NCI-H1417 treated with DMSO at 0.1 percent for 48 hours (cell line): ENCODE measurements at places on chromosomes 1 and 21.

DNA sequence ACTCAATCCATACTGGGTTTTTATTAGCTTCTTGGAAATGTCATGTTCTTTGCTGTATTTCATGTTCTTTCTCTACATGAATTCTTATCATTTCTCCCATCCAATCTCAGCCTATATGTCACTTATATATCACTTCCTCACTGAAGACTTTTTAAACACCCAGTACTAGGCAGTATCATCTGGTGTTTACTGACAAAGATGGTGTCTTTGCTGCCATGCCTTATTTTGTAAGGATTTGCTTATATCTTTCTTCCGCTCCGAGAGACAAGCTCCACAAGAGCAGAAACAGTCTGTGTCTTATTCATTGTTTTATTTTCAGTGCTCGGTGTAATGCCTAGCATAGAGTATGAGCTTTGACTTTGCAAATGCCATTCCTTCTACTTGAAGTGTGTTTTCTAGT is 30.2 kb downstream of the F13B start:
- no peak for DNase-seq

DNA sequence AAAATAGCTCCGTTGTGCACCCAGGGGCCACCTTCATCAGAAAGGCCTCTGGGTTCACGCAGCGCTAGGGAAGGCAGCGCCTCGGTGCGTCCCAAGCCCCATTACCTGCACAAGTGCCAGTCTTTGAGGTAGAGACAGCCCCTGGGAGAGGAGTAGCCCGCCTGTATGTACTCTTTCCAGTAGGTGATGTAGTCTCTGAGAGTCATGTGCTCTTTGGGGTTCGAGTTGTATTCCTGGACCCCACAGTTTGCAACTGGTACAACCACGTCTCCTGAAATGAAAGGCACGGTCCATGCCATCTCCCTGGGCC is 601 bp downstream of the JMJD4 start:
- no peak for DNase-seq

- DNase-seq, result no peak
Measured at GRCh38 chr1:228096416-228097332, 6.5 kb downstream of the C1orf35 start.

DNA sequence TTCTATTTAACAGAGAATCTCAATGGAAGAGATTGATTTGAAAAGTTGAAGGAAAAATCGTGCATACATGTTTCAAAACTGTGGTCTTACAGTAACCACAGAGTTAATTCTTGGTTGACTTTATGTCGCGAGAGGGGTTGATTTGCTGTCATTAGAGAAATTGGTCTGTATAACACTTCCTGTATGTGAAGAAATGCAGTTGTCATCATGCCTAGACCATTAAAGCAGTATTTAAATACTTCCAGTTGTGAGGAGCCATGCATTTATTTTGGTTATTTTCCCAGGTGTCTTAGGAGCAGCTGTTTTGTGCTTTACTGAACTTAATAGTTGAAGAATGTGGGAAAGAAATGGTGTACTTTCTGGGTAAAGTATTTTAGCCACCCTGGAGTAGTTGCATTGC is 76.2 kb downstream of the NFIA start:
- DNase-seq, result no peak

DNA sequence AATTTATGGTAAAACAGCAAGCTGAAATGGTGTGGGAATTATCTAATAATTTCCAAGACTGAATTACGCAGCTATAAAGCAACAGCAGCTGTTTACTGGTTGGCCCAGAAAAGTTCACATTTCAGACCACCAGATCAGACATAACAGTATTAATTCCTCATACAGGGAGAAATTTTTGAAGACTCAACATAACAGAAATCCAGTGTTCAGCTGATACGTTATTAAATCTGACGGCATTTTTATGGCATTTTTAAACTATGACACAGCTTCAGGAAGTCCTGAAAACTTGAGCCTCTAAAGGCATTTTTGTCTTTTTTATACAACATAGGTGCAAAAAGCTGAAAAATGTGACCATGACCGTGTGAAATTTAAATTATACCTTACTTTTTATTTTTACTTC is 91.2 kb downstream of the APP start:
- DNase-seq, result no peak

- DNase-seq, result no peak
Measured at GRCh38 chr1:151259351-151259750, 4.8 kb downstream of the PSMD4 start.

DNA sequence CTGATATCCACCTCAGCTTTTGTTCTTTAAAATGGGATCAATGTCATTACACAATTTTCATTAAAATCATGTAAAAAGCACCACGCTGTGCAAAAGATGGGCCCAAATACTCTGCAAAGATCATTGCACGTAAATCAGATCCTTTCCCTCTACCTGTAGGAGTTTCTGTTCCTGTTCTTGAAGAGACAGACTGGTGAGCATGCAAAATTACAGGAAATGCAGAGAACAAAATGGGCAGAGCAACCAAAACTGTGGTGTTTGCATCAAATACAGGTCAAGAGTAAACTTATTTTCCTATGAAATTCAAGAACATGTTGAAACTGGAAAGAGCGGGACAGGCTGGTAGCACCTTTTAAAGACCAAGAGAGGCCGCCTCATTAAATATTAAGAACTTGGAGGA is 294.9 kb upstream of the ADGRL2 start:
- DNase-seq, result no peak

DNA sequence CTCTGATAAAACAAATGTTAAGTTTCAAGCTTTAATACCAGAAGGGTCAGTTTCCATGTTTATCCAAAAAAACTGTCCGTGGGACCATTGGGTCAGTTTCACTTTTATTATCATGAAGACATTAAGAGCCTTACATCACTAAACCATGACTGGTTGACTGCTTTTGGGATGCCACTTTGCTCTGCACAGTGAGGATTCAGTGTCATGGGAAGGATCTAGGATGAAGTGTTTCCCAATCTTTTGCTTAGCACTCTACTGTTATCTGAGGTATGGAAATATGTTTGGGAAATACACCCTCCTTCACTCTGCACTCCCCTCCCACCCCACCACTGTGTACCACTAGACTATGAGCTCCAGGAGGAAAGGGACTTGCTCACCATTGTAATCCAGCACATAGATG is 16.3 kb downstream of the RPS6KC1 start:
- DNase-seq, result no peak

DNA sequence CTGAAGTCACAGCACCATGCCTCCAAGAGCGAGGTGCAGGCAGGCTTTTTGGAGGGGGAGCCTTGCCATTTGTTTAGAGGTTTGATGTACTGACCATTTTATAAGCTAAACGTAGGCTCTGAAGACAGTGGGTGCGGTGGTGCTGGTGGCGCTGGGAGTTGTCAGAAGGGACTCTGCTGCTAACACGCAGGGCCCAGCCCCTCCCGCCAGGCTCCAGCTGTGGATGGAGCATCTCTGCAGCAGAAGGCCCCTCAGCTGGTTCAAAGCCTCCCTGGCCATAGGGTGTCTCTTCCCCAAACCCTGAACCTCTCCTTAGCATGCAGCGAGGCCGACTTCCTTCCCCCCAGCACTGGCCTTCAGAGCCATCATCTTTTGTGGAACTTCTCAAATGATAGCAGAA is 105.3 kb downstream of the AJAP1 start:
- DNase-seq, result no peak

DNA sequence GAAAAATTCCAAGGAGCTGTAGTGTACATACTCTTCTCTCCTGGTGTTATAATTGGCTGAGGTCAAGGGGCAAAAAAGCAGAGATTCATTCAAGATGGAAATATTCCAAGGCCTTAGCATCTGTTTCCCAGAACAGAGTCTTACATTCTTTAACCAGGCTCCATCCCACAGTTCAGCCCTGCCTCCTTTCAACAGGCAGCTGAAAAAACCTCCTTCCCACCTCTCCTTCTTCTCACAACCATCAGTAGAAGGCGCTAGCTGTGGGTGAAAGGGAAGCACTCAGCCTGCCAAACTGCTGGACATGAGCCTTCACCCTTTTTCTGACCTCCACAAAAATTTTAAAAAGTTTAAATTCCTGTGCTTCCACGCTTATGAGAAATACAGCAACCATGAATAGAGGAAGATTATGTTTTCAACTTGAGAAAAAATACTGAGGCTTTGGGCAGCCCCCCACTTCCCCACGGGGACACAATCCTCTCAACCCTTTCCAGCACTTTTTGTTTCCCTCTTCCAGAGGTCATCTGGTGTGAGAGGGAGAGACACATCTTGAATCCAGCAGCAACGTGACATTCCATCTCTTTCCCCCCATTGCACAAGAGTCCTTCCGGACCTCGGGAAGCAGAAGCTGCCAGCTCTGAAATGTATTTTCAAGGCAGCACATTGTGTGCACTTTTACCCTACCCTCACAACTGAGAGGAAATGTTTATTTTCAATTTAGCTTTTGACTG is 43.2 kb upstream of the FMO2 start:
- no peak for DNase-seq

DNA sequence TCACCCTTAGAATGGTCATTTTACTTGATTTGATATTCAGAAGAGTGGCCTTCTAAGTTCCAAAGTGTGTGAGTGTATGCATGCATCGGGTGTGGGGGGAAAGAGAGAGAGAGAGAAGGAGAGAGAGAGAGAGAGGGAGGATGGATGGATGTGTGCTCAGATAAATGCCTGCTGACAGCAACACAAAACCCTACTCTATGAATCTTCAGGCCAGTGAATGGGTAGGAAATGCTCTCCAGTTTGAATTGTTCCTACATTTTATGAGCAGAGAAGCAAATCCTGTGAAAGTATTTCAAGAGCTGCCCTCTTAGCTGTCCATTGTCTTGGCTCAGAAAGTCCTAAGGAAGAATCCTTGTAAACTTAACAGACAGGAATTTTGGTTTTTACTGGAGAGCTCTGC is 7.4 kb downstream of the JAM2 start:
- no peak for DNase-seq

DNA sequence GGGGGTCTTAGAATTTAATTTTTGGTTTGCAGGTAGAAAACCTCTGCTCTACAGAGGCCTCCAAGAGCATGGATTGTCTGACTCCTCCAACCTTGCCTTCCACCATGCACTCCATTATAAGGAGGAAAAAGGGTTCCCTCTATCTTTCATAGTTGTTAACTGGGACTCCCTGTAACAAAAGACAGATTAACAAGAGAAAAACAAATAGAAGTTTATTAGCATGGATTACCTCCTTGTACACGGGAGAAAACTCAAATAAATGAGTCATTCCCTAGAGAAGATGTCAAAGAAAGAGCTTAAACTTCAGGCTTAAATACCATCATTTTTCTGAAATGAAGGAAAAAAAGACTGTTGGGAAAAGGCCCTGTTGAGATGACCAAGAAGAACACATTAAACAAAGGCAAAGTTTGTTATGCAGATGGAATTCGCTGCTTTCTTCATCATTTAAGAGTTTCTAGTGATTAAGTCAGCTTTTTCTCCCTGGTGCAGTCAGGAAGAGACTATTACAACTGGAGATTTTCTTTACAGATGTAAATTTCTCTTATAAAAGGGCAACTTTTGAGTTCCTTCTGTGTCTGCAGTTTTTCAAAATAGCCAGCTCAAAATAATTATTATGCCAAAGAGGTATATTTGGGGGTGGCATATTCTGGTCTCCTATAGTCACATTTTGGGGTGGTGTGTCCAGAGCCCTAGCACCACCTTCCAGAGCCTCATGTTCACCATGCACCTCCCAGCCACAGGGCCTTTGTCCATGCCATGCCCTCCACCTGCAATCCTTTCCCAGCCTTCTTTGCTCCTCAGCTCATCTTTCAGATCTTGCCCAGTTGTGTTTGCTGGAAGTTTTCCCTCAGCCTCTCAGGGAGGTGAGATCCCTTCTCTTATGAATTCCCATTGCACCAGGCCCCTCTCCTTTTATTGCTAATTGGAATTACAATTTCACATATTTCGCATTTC is 63.1 kb upstream of the KLHDC7A start:
- DNase-seq, result no peak

DNA sequence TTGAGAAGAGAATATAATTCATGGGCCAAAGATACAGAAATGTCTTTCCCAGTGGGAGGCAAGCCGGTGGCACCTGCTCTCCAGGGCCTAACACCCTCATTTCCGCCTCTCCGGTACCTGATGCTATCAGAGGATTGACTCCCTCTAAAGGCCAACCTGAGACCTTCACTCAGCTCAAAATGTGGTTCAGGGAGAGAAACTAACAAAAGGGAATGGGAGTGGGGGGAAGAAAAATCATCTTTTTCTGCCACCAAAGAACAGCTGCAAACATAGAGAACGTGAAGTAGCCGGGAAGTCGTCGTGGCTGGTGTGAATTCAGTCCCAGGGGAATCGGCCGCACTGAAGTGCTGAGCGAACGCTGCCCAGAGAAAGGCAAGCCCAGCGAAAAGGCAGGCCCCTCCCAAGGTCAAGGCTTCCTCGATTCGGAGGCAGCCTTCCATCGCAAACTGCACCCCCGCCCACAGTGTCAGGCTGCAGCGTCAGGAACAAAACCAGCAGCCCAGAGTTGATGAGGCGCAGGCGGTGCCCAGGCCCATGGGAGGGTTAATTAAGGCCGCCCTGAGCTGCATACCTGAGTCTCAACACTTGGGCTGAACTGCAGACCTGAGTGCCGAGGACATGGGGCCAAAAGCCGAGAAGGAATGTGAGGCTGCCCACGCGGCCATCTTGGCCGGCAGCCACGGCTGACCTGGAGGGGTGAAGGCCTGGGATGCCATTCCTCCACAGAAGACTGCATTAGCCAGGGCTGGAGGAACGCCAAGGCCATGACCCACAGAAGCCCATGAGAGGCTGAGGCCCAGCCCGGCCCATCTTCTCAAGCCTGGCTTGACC is 160.2 kb downstream of the PSMG1 start:
- DNase-seq, result peak; percentile 58

DNA sequence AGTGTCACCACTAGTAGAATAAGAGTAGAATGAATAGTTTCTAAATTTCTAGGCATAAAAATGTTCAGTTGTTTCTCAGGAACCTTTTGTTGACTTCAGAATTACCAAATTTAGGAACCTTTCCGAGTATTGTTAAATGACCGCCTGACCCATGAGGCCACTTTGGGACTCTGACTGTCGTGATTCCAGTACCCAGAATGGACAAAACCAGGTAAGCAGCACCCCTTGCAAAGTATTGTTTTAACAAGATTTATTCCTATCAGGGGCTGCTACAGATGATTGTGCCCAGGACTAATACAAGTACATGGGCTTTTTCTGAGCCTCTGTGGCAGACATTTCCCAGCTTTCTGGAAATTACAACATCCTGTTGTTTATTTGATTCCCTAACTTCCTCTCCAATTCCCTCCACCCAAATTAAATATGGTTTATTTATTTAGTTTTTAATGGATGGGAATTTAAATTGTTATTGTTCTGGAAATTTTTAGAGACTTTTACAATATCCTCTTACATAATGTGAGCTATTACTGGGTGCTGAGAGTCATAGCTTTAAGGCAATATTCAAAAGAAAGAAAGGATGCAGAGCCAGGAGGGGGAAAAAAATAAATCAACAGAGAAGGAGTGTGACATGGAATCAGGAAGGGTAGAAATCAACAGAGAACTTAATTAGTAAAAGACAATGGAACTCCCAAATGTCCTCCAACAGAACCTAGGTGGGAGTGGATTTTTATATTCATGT is 37.4 kb upstream of the NTPCR start:
- no peak for DNase-seq

GRCh38 chr1:68481041-68481440 is 15.8 kb downstream of the DEPDC1 start:
- no peak for DNase-seq

DNA sequence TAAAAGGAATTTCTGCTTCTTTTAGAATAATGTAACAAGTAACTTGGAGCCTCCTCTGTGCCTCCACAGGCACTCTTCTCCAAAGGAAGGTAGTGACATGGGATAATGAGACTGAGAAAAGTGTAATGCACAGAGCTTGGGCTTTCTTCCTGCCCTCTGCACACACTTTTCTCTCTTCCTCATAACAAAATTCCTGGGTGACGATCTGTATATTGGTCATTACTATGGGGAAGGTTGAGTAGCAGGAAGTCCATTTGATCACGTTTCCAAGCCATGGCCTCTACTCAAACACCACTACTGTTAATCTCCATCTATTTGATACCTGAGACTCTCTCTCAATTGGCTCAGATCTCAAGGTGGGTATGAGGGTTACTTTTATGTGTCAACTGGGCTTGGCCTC is 113.9 kb downstream of the GRIK1 start:
- DNase-seq, result no peak
